ENCODE measurements at places on chromosomes 5 and 9. TPM values are rescaled to one million over a fixed set of nuclear protein-coding genes. Genes with fewer than 3 reads are reported as not detected.
A peak's percentile ranks its signal among the peaks of the same experiment; 100 is the strongest.

DNA sequence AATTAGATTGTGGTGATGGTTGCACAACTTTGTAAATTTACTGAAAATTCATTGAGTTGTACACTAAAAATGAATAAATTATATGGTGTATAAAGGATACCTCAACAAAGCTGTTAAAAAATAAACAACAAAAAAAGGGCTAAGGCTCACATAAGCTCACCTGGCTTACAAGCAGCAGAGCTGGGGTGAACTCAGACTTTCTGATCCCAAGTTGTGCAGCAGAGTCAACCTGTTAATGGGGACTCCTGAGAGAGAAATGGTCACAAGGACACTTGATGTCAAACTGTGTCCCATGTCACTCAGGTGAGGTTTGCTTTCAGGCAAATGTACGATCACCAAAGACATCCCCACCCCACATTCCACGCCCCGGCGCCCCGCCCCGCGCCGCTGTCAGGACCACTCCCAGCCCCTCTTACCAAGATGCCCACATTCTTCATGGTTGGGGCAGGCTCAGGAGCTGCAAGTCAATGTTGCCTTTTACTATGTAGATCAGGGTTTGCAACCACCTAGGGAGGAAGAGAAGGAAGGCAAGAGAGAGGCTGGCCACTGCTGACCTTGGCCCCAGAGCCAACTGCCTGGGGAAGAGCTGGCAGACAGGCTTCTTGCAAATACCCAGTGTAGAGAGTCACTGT is 22.4 kb upstream of the SLC36A1 start:
- DNase-seq, result no peak

DNA sequence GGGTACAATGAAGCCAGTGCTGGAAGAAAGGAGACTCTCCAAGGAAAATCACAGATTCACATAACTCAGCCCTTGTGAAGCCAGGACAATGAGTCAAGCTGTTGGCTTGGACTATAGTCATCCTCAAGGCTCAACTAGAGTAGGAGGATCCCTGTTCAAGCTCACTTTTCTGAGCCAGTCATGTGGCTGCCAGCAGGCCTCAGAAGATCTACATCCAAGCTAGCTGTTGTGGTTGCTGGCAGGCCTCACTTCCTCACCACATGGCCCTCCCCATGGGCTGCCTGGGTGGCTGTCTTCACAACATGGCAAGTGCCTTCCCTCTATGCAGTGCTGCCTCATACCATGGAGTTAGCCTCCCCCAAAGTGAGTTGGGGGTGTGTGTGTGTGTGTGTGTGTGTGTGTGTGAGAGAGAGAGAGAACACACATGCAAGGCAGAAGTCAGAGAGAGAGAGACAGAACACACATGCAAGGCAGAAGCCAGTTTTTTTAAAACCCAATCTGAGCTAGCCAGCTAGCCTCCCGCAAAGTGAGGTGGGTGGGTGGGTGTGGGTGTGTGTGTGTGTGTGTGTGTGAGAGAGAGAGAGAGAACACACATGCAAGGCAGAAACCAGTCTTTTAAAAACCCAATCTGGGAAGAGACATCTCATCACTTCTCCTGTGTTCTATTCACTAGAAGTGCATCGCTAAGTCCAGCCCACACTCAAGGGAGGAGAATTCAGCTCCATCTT is 17.1 kb downstream of the SCAI start:
- DNase-seq, result no peak

DNA sequence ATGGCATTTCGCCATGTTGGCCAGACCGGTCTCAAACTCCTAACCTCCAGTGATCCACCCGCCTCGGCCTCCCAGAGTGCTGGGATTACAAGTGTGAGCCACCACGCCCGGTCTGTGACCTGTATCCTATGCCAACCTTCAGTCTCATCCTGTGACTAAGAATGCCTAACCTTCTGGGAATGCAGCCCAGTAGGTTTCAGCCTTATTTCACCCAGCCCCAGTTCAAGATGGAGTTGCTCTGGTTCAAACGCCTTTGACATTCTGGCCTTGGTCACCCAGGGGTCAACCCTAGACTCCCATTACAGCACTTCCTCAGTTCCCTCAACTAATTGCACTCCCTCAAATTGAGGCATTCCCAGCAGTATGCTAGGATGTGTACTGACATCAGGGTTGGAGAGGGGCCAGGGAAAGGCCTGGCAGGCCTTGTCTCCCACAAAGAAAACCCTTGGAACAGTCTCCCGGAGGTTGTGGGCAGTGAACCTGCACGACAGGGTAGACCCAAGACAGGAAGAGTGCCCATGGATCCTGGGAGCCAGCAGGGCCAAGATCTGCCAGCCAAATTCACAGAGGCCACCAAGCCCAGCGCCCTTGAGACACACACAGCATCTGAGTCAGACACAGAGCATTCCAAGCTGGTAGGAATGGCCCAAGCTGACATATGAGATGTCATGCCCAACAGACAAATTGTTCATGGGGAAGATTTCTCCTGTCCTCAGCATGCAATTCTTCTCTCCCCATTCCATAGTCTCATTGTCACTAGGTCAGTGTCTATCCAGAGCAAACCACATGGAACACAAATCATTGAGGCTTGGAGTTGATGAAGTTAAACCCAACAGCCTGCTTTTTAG is 24.9 kb upstream of the SMU1 start:
- DNase-seq, result no peak

- peak; percentile 94 for DNase-seq
Measured at GRCh38 chr9:120571443-120572257, 8.3 kb downstream of the CDK5RAP2 start.

DNA sequence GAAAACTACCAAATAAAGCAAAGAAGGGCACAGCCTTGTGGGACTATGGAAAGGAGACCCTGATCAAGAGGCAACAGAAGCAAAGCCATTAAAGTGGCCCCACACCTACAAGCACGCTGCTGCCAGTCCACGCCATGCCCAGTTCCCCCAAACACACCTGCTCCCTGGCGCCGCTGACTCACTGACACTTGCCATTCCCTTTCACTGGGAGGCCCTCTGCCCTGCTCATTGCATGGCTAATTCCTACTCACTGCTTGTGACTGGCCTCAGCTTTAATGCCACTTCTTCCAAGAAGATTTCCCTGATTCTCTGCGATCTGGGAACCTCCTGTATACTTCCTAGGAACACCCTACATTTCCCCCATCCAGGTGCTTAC is 71.2 kb upstream of the TAF1L start:
- DNase-seq, result no peak

GRCh38 chr9:123871781-123872180 is 58.1 kb downstream of the DENND1A start:
- no peak for DNase-seq

- DNase-seq, result no peak
Measured at GRCh38 chr5:62000646-62001045, 305.4 kb upstream of the KIF2A start.

Gene GAS1
- total RNA-seq, result 1.4 TPM

Gene LMX1B
- total RNA-seq, result not detected

Gene LIX1
- not detected for total RNA-seq
